Suppressor macrophage (primary cell): ENCODE measurements at places on chromosomes 2 and 18.
A peak's percentile ranks its signal among the peaks of the same experiment; 100 is the strongest.

DNA sequence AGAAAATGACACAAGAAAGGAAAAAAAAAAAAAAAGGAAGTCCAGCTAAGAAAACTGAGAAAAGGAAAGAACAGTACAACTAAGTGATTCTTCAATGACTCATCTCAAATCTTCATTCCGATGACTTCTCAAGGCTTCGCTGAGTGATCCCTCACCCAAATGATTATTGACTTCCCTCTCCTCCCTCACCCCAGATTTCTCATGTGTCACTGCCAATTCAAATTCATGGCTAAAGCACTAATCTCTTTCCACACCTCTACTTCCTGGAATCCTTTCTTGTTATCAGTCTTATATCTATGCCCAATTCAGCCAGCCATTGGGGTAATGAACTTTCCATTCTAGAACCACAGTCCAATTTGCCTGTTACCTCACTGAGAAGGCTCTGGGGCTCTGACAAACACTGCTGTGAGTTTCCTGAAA is 7.2 kb upstream of the ABCB11 start:
- DNase-seq: peak; percentile 69

DNA sequence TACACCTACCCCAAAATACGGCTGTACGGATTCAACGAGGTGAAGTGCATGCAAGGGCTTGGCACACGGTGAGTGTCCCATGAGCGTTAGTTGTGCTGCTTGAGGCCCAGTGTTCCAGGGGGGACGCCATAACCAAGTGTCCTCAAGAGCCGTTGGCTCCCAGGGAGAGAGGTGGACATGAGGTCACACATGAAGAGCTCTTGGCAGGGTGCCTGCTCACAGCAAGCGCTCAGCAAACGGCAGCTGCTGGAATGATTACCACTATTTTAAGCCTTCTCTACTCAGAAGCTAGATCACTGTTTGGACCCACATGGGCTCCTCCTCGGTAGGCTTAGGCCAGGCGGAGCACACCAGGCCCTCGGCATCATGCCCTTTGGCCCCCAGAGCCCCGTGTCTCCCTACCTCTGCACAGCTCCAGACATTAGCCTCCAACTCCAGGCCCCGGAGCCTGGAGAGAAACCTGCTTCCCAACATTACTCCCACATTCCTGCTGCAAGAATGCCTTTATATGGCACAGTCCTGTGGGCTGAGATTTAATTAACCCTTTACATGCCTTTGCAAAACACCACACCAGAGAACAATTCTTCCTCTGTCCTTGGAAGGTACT is 68.4 kb upstream of the PPP1CB start:
- DNase-seq: no peak

DNA sequence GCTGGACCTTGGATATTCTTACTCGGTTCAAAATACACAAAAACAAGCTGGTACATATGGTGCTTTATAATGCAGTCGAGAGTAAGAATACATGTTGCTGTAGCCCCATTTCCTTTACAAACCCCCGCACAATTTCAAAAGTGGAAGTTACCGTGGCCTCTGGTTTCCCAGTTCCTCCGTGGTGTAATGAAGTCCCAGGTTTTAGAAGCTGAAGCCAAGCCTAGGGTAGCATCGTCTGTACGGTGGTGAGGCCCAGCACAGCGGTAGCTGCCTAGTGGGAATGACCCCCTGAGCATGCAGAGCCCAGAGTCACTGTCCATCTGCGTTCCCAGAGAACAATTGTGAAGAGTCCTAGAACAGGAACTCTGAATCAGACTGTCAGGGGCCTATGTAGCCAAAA is 171.8 kb downstream of the ASXL3 start:
- no peak for DNase-seq

DNA sequence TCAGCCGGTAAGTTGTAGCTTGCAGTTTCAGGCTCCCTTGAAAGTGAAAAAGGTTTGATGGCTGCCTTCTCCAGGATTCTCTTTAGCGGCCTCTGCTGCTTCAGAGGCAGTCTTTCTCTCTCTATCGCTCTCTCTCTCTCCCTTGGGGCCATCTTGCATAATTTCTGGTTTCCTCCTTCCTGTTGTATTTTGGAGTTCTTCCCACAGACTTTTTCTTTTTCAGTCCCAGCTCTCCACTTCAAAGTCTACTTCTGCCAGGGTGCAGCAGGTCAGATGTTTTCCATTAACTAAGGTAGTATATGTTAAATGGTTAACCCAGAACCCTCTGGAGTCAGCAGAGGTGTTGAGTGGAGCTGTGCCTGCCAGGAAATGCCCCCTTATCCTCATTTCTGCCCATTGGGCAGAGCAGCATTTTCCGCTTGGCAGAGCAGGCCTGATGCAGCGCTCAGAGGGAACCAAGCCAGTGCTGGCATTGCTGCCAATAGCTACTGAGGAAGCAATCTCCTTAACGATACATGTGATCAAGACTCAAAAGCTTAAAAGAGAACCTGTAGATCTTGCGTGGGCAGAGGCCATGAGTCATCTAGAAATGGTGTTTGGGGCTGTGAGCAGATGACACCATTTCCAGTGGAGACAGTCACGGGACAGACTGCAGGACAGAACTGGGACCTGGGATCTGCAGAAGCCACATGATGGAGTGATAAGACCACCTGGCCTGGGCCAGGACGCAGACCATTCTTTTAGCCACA is 20.8 kb downstream of the DBI start:
- DNase-seq: peak; percentile 91

DNA sequence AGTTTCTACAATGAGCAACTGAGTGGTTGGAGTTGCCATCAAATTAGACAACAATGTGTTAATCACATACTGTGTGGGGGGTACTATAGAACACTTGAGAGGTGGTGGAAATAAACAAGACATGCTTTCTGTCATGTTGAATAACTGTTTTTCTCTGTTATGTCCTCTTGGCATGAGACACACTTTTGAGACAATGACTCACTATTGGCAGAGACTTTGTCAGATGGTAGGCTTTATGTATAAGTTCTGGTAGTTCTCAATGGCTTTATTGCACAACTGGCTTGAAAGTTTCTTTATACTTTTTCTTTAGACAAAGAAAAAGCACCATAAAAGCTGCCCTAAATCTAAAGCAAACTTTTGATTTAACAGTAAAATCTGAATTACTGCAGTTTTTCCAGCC is 578.7 kb downstream of the ADCYAP1 start:
- no peak for DNase-seq

DNA sequence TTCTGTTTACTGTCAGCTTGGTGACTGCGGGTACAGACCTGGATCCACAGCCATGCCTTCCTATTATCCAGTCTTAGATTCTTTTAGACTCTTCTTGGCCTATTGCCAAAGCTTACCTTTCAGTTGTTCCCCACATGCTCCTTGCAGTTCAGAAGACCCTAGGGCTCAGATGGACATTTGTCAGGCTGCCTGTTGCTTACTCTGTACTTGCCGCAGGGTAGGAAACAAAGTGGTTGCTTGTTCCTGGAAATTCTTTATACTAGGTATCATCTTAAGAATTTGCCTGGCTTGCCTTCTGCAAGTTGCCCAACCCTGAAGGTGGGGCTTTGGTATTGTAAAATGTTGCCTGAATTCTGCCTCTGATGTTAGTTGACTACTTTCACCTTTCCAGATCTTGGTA is 24.4 kb downstream of the CD28 start:
- no peak for DNase-seq

DNA sequence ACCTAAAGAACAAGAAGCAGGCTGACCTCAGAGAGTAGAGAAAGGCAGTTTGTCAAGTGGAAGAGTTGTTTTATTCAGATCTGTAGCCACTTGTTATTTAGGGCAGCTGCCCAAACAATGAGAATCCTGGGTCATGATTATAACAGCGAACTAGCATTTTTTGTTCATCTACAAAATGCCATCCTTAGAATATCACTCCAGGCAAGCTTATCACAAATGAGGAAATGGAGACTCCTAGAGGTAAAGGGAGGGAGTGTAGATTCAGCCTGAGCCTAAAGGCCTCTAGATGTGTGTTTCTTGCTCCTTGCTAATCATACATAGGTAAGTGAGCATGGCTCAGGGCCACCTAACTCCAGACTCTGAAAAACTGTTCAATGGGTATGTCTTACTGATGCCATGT is 126.1 kb downstream of the HNMT start:
- DNase-seq: peak; percentile 50

DNA sequence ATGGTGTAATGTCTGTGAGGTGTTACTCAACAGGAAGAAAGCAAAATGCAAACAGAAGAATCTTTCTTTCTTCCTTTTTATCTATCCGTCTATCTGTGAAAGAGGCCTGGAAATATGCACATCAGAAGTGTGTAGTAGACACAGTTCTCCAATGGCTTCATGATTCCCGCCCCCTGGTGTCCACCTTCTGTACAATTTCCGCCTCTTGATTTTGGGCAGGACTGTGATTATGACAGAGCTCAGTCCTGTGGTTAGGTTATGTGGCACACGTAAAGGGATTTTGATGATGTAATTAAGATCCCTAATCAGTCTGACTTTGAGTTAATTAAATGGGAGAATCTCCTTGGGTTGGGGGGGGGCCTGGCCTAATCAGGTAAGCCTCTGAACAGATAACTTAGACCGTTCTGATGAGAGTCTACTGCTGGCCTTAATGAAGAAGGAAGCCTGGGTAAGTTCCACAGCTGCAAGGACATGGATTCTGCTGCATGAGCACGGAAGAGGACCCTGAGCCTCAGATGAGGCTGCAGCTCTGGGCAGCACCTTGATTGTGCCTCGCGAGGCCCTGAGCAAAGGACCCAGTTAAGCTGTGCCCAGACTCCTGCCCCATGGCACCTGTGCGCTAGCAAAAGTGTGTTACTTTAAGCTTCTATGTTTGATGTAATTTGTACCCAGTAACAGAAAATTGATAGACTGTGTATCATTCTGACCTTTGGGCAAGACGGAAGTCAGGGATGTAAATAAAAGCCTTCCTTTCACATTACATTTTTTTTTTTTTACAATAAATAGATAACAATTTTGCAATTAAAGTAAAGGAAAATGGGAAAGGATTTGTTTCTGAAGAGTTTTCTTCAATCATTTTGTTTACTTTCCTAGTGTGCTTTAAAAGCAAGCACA is 11.3 kb upstream of the KCNF1 start:
- peak; percentile 68 for DNase-seq

DNA sequence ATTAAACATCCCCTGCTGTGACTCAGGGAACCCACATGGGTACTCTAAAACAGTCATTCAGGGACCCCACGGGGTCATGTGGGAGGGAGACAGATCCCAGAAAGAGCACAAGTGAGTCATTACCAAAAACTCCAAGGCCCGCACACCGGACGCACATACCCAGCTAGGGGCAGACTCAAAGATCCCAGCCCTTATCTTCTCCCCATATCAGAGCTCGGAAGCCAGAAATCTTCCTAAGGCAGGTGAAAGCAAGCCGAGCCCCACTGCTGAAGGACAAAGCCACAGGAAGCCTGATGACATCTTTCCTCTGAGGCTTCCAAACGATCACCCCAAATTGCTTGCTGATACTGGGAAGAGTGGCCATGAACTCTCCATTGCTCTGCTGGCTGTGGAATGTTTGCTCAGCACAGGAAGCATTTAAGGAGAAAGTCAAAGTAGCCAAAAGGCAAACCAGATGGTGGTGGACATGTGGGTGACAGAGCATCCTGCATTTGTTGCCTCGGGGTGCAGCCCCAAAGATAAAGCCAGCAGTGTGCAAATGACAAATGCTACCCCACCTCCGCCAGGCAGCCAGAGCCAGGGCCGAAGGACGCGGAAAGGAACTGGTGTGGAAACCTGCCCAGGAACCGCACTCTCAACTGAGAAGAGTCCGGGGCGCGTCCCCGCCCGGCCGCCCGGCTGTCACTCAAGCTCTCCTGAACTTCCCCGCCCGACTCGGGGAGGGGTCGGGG is 784 bp downstream of the ACTR1B start:
- peak; percentile 92 for DNase-seq
